ENCODE measurements at places on chromosomes 5 and 9. TPM values are rescaled to one million over a fixed set of nuclear protein-coding genes. Genes with fewer than 3 reads are reported as not detected.

The GRIA1 gene
- total RNA-seq: not detected

The FKTN gene
- 28.4 TPM for total RNA-seq

The YIPF5 gene
- total RNA-seq: 43.1 TPM

The SLC4A9 gene
- total RNA-seq: not detected

The ARID3C gene
- 0.13 TPM for total RNA-seq

The PCDHGB6 gene
- total RNA-seq: 2.6 TPM

The AMBP gene
- 0.55 TPM for total RNA-seq

The FAM153A gene
- total RNA-seq: 0.41 TPM

The IPPK gene
- 15.8 TPM for total RNA-seq

The FABP6 gene
- total RNA-seq: 0.43 TPM

The TEK gene
- total RNA-seq: 2.3 TPM

The ENTPD2 gene
- total RNA-seq: 1.9 TPM

The LARP1 gene
- 99.9 TPM for total RNA-seq

The GABBR2 gene
- not detected for total RNA-seq

The TTF1 gene
- 20.3 TPM for total RNA-seq

The IFNA2 gene
- not detected for total RNA-seq

The C9 gene
- total RNA-seq: not detected

The FBP2 gene
- not detected for total RNA-seq

The ITK gene
- total RNA-seq: not detected

The SARDH gene
- 15.7 TPM for total RNA-seq

The HARS2 gene
- 27.1 TPM for total RNA-seq

The ZBTB6 gene
- total RNA-seq: 26.2 TPM

The RASEF gene
- 12.6 TPM for total RNA-seq

The FOXD4 gene
- total RNA-seq: 1.4 TPM

The CA9 gene
- 3.2 TPM for total RNA-seq
